GM19239 (cell line): ENCODE measurements at places on chromosomes 4 and X.

DNA sequence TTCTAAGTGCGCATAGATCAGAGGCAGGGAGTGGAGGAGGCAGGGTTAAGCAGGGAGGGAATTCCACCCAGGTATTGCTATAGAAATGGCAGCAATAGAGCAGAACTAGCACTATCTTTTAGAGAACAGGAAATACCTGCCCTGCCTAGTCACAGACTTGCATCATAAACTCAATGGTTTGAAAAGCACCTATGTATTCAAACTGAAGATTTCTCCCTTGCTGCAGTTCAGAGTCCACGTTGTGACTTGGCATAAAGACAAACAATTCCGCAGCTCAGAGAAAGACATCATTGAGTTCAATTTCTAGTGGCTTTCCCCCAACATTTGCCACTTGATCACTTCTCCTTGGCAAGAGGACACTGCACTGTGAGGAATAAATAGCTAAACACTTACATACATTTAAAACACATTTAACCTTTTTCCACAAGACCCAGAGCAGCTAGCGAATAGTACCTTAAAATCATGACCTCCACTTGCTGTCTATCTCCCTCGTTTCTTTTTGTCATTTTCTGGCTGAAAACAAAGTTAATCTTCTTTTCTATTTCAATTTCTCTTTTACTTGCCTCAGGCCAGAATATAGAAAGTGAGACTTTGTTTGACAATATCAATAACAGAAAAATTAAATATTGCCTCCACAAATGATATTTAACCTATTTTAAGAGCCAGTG, 42.4 kb downstream of the SLC7A11 start:
- DNase-seq = no peak

DNA sequence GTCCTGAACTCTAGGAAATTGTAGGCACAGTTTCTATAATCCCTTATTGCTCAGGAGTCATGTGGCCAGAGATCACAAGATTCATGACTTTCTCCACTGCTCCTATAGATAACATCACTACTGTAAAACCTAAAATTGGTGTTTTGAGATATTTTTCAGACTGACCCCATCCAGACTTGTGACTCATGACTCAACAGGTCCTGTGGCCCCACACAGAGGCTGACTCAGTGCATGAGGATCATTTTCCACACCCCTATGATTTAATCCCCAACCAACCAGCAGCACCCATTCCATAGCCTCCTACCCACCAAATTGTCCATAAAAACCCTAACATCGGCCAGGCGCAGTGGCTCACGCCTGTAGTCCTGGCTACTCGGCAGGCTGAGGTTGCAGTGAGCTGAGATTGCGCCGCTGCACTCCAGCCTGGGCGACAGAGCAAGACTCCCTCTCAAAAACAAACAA, 13.2 kb upstream of the XIAP start:
- DNase-seq = no peak

DNA sequence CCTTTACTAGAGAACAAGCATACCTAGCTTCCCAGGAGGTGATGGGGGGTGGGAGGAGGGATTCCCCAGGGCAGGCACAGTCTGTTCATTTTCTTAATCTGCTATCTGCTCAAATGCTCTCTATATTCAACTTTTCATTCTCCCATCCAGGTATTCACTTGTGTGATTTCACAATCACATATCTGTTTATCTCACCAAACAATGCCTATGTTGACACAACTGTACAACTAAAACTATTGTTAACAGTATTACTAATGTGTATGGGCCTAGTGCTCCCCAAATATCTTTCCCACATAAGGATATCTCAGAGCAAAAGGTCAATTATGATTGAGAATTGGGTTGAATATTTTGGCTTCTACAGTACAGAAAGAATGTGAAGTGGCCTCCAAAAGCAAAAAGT, 210.8 kb downstream of the IQCM start:
- DNase-seq = no peak

DNA sequence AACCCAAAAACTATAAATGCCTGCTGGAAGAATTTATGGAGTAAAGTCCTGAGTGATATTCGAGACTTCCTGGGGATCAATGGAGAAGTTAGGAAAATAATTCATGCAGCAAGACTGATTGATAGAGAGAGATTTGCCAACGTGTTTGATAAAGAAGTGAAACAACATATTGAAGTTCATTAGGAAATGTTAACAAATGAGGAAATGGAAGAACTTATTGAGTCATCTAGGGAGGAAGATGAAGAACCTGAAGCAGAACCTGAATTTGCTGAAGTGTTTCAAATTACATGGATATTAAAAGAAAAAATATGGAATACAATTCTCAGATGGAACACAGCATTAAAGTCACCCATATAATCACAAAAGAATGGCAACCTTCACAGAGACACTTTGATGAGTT, 39.0 kb downstream of the DDX60 start:
- DNase-seq = no peak

GRCh38 chr4:156734965-156735895, 236.4 kb downstream of the PDGFC start:
- no peak for DNase-seq

GRCh38 chr4:18440527-18441202, 419.1 kb upstream of the LCORL start:
- no peak for DNase-seq

DNA sequence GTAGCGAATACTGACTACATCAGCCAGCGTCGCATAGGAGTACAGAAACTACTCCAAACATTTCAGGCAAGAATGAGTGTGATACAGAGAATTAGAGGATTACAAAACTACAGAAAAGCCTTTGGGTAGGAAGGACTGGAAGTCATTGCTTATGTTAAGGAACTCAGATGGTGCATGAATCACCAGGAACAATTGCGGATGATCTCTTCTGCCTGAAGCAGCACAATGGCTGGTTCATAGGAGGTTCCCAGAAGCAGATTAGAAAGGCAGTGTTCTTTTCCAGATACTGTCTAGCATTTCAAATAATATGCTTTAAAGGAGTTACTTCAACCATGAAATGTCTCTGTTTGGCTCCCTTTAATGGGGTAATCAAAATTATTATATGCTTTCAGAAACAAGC, 42.5 kb upstream of the MAP9 start:
- DNase-seq = no peak

DNA sequence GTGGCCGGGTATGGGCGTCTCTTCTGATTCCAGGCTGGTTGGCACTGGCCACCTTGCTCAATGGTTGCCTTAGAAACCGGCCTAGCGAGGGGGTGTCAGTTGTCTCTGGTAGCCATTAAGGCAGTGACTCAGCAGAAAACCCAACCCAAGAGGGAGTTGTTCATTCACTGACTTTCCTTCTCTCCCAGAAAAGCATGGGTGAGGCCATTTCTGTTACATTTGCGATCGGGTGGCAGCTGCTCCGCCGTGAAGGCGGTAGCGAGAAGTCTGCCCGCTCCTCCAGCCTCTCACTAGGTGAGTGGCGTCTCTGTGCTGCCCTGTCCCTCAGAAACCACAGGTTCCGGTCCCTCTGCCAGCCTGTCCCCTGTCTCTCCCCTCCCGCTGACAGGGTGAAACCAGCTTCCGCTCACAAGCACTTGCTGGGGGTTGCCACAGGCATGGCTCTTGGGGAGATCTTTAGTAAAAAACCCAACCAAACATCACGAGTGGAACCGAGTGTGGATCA, 17.4 kb downstream of the IRAK1 start:
- DNase-seq = no peak

- no peak for DNase-seq
Observed at GRCh38 chr4:180610324-180610723, 1632.9 kb upstream of the TENM3 start.

DNA sequence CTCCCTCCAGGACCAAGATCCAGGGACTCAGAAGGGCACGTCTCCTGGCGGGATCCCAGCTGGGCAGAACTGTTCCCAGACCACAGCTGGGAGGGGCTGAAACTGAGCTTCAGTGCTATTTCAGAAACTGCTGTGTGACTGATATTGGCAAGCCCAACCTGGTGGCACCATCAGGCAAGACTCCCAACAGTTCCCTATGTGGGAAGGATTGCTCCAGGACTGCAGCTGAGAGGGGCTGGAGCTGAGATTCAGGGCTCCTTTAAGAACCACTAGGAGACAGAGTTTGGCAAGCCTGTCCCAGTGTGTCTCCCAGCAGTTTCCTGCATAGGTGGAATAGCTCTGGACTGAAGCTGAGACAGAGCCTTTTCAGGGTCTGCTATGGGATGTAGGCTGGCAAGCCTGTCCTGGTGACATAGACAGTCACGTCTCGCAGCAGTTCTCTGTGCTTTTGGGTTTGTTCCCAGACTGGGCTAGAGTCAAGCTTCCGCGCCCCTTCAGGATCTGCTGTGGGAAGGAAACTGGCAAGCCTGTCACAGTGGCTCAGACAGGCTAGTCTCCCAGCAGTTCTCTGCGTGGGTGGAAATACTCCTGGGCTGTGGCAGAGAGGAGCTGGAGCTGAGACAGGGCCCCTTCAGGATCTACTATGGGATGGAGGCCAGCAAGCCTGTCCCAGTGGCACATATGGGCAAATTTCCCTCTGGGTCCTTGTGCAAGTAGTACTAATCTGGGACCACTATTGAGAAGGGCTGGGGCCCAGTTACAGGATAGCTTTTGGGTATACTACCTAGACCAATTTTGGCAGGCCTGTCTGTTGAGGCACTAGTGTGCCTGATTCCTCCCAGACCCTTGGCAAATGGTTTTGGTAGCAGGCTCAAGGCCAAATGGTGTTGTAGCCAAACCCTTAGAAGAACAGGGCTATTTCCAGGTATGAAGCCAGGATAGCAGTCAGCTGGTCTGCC, 20.2 kb upstream of the MED14 start:
- DNase-seq = no peak

DNA sequence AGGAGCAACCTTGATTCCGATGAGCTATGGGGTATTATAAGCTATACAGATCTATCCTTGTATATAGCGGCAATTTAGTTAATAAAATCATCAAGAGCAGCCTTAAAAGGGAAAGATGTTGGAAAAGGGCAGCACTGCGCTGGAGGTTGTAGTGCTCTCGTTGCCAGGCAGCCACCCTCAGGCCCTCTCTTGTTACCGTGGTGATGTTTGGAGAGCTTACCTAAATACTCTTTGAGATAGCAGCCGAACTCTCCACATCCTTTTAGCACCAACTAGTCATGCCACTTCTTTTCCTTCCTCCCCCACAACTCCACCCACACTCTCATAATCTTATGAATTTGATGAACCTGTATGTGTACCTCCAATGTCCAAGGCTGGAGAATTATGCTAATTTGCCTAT, 3.8 kb upstream of the RADX start:
- DNase-seq = no peak

- no peak for DNase-seq
Observed at GRCh38 chrX:39894683-39895082, 203.1 kb downstream of the BCOR start.

DNA sequence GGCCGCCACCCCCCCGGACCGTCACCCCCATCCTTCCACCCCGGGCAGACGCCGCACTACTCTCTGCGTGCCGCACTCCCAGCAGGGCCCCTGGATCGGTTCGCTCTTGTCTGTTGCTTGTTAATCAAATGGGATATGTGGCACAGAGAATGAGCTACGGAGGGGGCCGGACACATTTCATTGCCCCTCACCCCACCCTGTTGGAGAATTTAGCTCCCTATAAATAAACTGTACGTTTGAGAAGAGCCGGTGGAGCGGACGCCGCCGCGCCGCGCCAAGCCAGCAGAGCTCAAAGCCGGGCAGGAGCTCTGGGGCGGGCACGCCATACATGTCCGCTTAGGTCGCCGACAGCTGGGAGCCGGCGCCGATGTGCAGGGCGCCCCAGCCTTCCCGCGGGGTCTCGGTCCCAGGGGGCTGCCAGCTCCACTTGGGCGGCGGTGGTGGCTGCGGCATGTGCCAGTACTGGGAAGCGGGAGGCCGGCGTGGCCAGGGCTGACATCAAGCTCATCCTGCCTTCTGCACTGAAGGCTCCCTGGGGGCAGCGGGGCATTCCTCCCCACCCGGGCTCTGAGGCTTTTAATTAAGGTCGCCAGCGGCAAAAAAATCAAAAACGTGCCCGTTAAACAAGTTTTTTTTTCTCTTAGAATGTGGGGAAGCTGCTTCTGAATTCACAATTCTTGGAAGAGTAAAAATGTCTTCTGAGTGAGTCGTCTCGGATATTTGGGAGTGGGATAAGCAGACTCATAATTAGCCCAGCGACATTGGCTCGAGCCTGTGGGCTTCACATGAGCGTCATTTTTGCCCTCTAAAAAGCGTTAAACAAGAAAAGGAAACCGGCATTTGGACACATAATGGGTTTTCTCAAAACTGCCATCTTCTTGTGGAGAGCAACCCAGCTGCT, 1.1 kb upstream of the PCDH19 start:
- no peak for DNase-seq

DNA sequence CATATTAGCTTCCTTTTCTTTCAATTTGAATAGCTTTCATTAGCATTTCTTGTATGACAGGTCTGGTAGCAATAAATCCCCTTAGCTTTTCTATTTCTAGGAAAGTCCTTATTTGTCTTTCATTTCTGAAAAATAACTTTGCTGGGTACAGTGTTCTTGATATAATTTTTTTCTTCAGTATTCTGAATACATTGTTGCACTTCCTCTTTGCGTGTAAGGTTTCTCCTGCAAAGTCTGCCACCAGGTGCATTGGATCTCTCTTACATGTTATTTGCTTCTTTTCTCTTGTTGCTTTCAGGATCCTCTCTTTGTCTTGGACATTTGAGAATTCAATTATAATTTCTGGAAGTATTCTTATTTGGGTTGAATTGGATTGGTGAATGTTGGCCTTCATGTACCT, 663.7 kb downstream of the GRXCR1 start:
- no peak for DNase-seq

GRCh38 chrX:44105228-44105913, 132.2 kb upstream of the NDP start:
- no peak for DNase-seq
